Stimulated activated CD8-positive, alpha-beta memory T cell treated with anti-CD3 and anti-CD28 coated beads, Interleukin-7, amount 100 ng/mL, for 4 hours (primary cell): ENCODE measurements at places on chromosomes 1 and 21.

- DNase-seq: no peak
These were observed 6.0 kb upstream of the LINGO4 start for GRCh38 chr1:151811181-151811580.

DNA sequence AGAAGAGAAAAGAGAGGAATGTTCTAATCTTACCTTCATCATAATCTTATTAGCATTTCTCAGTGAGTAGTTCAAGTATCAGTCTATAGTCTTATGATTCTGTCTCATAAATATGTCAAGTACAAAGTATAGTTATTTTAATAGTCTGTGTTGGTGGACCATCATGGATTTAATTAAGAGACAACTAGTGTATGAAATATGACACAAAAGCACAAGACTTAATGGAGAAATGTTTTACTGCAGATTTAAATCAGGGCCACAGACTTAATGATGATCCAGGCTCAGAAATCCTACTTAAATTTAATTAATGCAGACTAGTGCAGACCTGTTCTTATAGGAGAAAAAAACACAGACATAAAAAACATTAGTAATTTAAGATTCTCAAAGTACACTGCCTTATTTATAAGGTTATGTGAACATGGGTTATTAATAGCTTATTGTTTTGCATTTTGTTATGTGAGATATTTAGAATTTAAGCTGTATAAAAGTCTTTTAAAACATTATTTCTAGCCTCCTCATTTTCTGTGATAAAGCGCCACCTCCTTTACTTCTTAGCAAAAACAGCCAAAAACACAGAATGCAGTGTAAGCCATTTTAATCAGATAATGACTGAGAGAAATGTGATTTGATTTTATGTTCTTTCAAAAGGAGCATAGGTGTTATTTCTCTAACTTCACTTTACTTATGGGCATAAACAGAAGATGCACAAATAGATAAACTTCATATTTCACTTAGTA, 255.0 kb upstream of the SNX7 start:
- DNase-seq: no peak

DNA sequence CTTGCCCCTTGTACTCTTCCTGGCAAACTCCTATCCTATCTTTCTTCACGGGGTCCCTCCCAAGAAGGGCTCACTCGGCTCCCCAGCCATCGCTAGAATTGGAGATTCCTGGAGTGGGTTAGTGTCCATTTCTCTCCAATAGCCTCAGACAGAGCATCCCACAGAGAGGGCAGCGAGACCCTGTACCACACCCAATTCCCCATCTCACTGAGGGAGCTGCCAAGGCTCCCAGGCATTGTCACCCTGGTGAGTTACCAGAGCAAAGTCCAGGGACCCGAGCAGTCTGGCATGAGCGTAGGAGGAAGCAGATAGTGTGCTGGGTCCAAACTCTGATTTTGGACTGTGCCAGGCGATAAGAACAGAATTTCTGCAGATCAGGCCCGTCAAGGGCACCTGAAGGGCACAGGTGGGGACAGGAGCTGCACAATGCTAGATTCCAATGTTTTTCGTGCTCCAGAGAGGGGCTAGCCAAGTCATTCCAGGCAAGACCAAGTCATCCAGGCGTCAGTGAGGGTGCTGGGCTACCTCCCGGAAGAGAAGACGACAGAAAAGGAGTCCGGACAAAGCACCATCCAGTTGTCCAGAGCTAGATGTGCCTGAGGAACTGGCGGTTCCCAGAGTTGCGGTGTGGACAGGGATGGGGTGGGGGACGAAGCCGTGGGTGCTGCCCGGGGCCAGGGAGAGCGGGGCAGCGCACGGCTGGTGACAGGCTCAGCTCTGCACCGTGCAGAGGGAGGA, 15.3 kb downstream of the AKR7A3 start:
- DNase-seq: no peak

GRCh38 chr21:46220847-46221246, 7.7 kb downstream of the LSS start:
- DNase-seq: no peak

DNA sequence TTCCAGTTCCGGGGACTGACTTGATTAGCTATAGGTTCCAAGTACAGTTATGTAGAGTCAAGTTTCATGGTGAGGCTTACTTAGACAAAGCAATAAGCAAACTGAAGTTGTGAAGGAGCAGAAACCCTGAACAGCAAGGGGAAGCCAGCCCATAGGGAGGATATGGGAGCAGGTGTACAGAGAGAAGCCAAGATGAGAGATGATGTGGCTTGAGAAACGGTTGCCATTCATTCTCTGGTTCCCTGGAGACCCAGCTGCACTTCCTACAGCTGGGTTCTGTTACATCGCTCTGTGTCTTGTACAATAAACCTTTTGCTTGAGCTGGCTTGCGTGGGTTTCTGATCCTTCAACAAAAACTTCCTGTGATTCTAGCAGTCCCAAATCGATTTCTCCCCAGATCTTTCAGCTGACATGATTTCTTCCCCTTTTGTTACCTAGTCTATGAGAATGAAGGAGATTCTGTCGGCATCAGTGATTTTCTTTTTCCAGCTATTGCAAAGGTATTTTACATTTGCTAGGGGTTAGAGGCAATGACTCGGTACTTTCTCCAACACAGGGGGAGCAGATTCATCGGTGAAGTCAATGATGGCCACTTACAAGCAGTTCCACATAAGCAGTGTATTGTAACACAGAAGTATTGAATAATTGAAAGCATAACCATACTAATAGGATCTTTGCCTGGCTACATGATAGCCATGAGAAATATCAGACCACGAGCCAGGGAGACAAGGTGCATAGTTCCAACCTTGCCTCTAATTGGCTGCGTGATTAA, 67.3 kb downstream of the URB2 start:
- no peak for DNase-seq

GRCh38 chr1:92599184-92599583, 112.5 kb upstream of the GFI1 start:
- no peak for DNase-seq

GRCh38 chr1:3693321-3693720, 41.0 kb downstream of the TP73 start:
- no peak for DNase-seq

DNA sequence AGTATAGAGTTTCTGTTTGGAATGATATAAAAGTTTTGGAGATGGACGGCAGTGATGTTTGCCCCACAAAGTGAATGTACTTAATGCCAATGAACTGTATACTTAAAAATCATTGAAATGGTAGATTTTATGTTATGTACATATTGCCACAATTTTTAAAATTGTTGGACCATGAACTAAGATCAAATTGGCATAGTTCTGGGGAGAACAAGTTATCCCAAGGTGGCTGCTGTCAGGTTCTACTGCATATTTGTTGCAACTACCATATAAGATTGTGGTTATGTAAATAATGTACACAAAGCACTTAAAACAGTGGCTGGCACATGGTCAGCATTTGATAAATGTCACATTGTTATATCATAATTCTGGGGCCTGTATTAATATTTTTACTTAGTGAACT, 466.4 kb downstream of the SIPA1L2 start:
- no peak for DNase-seq

- DNase-seq: no peak
These were observed 82.9 kb downstream of the SSBP3 start for GRCh38 chr1:54323324-54323739.

- DNase-seq: no peak
These were observed 70.6 kb downstream of the LAMC1 start for GRCh38 chr1:183093786-183094298.

- no peak for DNase-seq
These were observed 48.0 kb upstream of the ACOT11 start for GRCh38 chr1:54500107-54500431.

- no peak for DNase-seq
These were observed 165.1 kb upstream of the CACNA1E start for GRCh38 chr1:181318022-181318857.
